Hippocampal formation (tissue), 2 donors: ENCODE measurements at places on chromosomes 3 and 15.
A peak's percentile ranks its signal among the peaks of the same experiment; 100 is the strongest.

- peak; percentile 14 for DNase-seq
Measured at GRCh38 chr3:79517766-79518413, 249.9 kb downstream of the ROBO1 start.

- DNase-seq = no peak
Measured at GRCh38 chr3:3429841-3430240, 250.3 kb upstream of the CRBN start.

DNA sequence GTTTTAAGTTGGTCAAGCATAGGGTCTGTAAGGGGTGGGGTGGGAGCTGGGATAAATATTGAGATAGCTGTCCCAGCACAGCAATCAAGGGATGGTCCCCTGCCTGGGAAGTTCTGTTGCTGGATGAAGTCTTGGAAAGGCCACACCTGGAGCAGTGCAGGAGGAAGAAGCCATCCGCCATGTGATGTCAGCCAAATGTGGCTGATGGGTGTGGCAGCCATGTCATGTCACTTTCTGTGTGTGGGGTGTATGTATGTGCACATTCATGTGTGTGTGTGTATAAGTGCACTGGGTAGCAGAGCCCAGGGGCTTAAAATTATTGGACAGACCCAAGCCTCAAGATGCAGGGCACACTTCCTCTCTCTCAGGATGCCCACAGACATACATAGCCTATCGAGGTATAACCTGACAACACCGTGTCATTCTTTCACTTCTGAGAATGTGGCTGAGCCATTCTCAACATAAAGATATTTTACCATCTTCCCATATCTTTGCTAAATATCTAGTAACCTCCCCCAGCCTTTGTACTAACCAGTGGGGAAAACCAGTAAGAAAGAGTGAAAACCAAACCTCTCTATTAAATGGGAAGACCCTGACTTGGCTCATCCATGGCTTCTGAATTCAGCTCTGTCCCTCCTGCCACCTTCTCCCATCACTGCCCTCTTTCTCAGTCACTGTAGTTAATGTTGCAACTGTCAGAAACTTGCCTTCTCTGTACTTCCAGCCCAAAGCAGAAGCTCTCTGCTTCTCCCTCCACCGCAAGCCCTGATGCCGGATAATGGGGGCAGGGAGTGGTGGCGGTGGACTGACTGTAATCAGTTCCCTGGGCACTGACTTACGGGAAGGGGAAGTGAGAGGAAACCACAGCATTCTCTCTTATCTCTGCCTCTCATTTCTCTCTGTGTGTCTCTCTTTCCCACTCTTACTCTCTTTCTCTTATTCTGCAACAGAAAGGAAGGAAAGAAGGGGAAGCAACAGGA lies 11.2 kb downstream of the TNFSF10 start:
- peak; percentile 2 for DNase-seq

GRCh38 chr3:159062734-159063410 lies 261.0 kb downstream of the MFSD1 start:
- no peak for DNase-seq

DNA sequence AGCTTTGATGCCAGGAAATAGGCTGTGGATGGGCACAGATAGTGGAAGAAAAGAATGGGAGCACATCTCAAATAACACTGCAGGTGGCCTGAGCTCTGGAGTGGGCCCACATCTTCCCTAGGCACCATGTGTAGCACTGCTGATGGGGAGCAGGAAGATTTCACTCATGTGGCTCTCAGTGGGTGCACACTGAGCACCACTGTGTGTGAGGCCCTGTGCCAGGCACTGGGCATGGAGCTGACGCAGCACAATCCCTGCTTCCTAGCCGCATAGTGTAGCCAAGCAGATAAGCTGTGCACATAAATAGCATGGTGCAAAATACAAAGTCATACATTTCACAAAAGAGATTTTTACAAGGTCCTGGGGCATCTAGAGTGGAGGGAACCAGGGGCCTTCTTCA lies 101.6 kb downstream of the MOBP start:
- no peak for DNase-seq
